NCI-H524 treated with DMSO at 0.1 percent for 48 hours (cell line): ENCODE measurements at places on chromosomes 5 and 9.

DNA sequence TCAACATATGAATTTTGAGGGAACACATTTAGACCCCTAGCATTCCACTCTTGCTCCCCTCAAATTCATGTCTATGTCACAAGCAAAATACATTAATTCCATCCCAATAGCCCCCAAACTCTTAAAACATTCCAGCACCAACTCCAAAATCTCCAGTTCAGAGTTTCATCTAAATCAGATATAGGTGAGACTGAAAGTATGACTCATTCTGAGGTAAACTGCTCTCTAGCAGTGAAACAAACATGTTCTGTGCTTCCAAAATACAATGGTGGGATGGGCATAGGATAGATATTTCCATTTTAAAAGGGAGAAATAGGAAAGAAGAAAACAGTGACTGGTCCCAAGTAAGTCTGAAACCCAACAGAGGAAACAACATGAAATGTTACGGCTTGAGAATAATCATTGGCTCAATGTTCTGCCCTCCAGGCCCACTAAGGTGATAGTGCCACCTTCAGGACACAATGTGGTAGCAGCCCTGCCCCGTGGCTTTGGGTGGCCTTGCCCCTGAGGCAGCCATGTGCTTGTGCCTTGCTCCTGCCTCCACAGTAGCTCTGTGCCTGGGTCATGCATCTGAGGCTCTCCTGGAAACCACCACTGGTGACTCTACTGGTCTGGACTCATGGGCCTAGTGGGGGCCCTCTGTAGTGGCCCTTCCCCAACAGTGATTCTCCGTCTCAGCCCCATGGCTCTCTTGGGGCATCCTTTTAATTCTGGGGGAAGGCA is 36.4 kb upstream of the IPPK start:
- no peak for DNase-seq

- no peak for DNase-seq
Measured at GRCh38 chr9:133273098-133273497, 1.9 kb downstream of the ABO start.

DNA sequence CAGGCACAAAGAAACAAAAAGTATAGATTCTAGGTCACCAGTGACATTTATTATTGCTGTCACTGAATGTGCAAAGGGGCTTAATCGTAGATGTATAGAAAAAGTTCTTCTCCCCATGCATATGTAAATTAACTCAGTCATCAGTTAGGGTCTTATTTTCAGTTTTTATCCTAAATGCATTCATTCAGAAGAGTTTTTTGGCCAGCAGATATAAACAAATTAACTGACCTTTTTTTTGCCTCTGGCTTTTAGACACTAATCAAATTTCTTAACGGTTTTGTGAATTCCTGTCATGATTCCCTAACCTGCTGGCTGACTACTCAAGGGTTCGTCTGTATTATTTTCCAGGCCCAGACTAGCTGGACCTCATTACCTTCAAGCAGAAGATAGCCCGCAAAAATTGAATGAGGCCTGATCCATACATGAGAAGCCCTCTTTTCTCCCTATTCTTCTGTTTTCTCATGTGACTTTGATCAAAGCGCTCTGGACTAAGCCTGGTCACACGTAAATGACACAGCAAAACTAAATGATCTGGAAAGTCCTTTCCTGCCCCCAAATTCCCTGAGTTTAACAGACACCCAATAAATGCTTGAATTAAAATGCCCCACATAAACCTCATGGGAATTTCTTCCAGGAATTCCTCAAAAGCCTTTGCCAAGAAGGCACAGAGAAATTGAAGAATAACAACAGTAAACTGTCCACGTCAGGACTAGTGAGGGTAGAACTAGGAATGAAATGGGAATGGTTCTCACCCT is 83.7 kb downstream of the MYO10 start:
- no peak for DNase-seq

DNA sequence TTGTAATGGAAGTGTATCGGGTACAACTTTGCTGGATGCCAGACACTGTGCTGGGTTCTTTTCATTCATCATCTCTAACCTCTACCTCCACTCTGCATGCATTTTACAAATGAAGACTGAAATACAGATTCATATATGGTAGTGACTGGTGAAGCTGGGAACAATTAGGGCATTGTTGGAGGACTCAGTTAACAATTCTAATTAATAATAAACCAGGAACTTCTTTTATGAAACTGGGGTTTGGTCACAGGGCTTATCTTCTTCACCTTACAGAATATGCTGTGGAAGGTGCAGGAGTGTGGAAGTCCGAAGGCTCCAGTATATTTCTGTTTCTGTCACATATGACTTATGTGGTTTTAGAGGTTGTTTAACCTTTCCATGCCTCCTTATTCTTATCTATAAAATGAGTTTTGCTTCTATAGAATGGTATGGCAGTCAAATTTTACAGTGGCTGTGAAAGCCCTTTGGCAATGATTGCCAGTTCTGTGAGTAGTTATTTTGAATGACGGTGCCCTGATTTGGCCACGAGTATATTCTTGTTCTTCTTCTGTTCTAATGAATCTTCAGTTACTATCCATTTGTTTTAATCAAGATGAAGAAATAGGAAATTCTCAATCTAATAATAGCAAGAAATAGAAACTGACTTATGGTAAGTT is 284.7 kb downstream of the GABRB2 start:
- no peak for DNase-seq

- no peak for DNase-seq
Measured at GRCh38 chr9:100525563-100525962, 52.3 kb upstream of the CAVIN4 start.

DNA sequence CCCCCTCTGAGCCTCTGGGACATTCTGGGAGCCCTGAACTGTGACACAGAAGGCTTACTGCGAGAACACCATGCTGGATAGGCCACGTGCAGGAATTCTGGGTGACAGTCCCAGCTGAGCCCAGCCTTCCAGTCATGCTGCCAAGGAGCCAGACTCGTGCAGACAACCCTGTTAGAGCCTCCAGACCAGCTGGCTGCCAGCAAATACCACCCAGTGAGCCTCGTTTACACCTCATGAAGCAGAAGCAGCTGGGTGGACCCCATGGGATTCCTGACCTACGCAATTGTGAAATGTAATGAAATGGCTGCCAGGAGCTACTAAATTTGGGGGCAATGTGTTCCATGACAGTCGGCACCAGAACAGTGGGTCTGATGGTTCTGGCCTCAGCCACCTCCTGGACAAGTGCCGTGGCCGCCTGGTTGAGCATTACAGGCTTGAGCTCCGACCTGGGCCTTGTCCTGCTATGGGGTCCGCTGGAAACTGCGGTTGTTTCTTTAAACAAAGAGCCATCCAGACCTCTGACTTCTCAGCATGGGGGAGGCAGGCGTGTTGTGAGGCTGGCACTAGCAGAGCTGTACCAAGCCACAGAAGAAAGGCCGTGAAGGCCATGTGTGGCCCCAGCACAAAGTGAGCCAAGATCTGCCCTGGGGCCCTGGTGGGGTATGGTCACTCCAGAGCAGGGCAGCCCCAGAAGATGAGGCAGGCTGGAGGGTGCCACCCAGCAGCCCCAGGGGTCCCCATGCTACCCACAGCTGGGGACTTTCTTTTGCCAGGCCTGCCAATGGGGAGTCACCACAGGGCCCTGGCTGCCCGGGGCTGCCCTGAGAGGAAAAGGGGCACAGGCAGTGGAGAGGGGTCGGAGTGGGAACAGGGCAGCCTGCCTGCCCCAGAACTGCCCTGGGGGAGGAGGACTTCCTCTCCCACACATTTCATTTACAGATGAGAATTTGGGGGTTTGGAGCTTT is 19.3 kb upstream of the RXRA start:
- DNase-seq, result no peak

GRCh38 chr5:6722015-6722414 is 8.8 kb downstream of the TENT4A start:
- no peak for DNase-seq

GRCh38 chr9:114012126-114012525 is 66.0 kb downstream of the AMBP start:
- no peak for DNase-seq

DNA sequence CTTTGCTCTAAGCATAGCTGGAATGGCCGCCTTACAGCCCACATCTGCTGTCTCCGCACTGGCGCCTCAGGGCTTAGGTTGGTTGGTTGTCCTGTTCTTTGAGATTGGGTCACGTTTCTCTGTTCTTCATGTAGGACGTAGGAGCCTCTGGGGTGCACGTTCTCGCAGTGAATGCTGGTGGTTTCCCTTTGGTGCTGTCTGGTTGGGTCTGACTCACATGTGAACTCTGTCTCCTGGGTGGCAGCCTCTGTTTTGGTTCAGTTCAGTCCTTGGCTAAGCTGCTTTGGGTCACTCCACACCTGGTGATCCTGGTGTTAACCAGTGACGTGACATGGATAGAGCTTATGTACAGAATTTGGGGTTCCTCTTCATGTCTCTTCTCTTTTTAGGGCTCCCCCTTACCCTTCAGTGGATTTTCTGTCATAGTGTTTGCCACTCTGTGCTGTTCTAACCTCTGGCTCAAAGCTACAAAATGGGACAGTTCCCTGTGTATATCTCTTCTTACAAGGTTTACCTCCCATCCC is 12.6 kb upstream of the LPCAT1 start:
- DNase-seq, result no peak

- DNase-seq, result no peak
Measured at GRCh38 chr5:179468696-179469095, 81.7 kb upstream of the RUFY1 start.

DNA sequence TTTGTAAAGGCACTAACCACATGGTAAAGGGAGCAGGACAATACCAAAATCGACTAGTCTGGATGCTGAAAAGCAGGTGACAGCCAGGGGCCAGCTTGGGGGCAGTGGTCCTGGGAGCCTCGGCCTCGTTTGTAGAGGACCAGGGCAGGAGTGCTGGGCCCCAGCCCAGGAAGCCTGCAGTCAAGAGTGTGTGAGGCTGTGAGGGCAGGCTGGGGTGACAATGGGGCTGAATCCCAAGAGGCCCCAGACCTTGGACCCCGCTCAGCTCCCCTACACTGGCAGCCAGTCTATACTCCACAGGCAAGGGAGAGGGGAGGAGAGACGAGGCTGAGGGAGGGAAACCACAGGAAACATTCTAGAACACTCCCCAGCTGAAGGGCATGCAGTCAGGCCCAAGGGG is 2.6 kb upstream of the INPP5E start:
- no peak for DNase-seq

GRCh38 chr9:86541014-86541570 is 186.9 kb upstream of the TUT7 start:
- DNase-seq, result no peak

DNA sequence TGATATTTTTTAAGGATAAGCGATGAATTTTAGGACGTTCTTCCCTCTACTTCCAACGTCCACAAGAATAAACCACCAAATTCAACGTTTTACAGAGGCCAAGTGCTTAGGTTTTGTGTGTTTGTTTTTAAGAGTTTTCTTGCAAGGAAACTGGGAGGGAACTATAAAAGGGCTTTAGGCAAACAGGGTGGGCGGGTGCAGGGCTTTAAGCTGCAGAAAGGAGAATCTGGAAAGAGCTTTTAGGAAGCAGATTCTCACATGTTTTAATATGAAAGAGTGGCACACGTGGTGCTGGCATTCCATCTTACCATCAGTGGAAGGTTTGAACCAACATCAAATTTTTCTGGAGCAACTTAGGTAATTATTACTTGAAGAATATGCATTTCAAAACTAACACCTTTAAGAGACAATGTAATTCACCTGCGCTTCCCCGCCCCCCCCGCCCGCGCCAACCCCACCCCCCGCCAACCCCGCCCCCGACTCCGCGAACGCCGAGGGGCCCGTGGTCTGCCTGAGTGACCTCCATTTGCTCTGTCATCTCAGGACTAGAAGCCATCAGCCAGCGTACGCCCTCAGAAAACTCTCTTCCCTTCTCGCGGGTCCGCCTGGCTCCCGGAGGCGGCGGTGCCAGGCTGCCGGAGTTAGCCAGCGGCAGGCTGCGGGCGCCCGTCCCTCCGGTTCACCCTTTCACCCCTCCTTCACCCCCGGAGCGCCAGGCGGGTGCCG is 911 bp upstream of the PIK3R1 start:
- no peak for DNase-seq

DNA sequence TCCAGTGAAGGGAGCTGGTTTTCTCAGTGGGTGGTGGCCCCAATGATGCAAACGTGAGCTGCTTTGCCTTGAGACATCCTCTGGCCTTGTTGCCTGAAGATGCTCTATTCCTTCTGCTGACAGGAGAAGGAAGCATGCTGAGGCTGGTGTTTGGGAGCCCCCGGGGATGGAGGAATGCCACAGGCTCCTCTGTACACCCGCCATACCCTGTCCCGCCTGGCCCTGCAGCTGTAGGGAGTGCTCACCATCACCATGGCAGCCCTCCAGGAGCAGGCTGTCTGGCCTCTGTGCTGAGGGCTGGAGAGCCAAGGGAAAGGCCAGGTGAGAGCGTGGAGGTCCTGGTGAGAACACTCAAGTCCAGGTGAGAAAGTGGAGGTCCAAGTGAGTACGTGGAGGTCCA is 134.4 kb downstream of the MRPL36 start:
- DNase-seq, result no peak

- DNase-seq, result no peak
Measured at GRCh38 chr5:61409568-61409967, 77.5 kb downstream of the ZSWIM6 start.

GRCh38 chr5:133508331-133508730 is 104.0 kb downstream of the FSTL4 start:
- no peak for DNase-seq

- no peak for DNase-seq
Measured at GRCh38 chr9:86041311-86041741, 58.0 kb downstream of the GOLM1 start.

- DNase-seq, result no peak
Measured at GRCh38 chr9:92563116-92564100, 27.6 kb upstream of the ECM2 start.

- DNase-seq, result no peak
Measured at GRCh38 chr5:131261483-131261882, 2.4 kb upstream of the CDC42SE2 start.

DNA sequence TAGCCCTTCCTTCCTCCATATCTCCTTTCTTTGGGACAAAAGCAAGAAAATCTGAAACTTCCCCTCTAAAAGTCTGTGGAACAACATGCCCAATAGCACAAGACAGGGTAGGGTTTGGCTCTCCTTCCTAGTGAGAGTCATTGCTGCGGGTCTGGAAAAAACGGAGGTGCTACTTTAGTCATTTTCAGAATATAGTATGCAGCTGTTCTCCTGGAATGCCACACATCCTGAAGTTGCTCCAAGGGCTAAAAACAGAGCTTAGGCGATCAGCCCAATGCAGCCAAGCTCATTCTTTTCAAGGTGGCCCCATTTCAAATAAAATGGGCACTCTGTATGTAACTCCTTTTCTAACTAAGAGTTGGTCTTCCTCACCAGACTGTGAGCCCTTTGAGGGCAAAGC is 39.5 kb upstream of the MYOT start:
- DNase-seq, result no peak

GRCh38 chr5:115435065-115435777 is 109.4 kb downstream of the FEM1C start:
- no peak for DNase-seq

DNA sequence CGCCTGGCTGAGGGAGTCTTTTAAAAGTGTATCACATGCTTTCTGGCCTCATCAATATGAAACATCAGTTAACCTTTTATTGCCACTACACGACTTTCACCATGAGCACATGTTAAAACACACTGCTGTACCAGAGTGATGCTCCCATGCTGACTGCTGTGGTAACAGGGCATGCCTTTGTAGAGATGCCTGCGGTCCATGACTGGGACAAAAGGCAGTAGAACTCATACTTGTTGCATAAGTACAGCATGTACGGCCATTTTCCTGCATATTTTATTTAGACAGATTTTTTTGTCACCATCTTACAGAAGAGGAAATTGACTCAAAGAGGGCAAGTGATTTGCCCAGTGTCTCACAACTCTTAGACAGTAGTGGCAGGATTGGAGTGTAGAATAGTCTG is 105.7 kb upstream of the ADAMTSL1 start:
- no peak for DNase-seq
